Right lung (tissue), 10 donors: ENCODE measurements at places on chromosomes 5 and 9. TPM values are rescaled to one million over a fixed set of nuclear protein-coding genes. Genes with fewer than 3 reads are reported as not detected.

RAB14 gene
- polyA plus RNA-seq: 92.1 TPM

CSF1R gene
- 23.4 TPM for polyA plus RNA-seq

MYORG gene
- 3.8 TPM for polyA plus RNA-seq

CDC20B gene
- polyA plus RNA-seq: 16.7 TPM

MSX2 gene
- polyA plus RNA-seq: 2.5 TPM

CERCAM gene
- polyA plus RNA-seq: 50.3 TPM

C6 gene
- polyA plus RNA-seq: 0.95 TPM

IL5 gene
- not detected for polyA plus RNA-seq

YIPF5 gene
- polyA plus RNA-seq: 64.5 TPM

GRCh38 chr9:116496167-116496566 lies 190.9 kb upstream of the TRIM32 start:
- no peak for DNase-seq

- DNase-seq: no peak
Observed at GRCh38 chr9:74543145-74543544, 46.0 kb downstream of the RORB start.

- DNase-seq: no peak
Observed at GRCh38 chr5:66603881-66604280, 7.7 kb downstream of the MAST4 start.

- DNase-seq: no peak
Observed at GRCh38 chr5:127275641-127276193, 14.9 kb upstream of the MEGF10 start.

DNA sequence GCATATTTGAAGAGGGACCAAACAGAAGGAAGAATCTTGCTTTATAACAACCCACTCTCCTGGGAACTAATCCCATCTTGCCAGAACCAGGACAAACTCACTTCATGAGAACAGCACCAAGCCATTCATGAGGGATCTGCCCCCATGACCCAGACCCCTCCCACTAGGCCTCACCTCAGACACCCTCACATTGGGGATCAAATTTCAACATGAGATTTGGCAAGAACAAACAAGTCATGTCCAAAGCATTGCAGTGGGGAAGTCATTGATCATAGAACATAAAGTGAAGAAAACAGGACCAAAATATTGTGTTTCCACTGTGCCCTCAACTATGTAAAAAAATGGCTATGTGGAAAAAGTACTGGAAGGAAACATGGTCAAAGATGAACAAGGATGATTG lies 43.9 kb downstream of the MAP1B start:
- no peak for DNase-seq

GRCh38 chr5:176736301-176736930 lies 73.9 kb upstream of the UNC5A start:
- no peak for DNase-seq

DNA sequence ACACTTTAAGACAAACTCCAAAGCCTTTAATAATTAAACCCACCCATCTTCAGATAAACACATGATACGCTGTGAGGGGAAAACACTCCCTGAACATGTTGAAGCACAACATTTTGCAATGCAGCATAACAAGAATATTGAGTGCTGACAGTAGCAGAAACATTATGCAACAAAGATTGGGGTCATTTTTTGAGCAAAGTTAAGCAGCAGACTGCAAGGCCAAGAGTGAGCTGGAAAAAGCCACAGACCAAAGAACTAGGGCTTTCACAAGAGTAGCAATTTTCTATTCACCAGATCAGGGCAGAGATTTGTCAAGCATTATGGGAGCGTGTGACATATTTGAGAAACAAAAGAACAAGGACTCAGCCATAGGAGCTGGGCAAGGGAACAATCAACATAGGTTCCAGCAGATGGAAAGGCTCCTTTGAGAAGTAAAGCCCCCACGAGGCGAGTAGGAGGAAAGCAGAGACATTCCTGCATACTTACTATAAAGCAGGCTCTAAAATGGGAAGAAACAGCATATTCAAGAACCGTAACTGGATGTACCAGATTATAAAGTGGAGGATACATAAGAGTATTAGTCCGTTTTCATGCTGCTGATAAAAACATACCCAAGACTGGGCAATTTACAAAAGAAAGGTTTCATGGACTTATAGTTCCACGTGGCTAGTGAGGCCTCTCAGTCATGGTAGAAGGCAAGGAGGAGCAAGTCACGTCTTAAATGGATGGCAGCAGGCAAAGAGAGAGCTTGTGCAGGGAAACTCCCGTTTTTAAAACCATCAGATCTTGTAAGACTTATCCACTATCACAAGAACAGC lies 4.8 kb upstream of the TTC23L start:
- no peak for DNase-seq

DNA sequence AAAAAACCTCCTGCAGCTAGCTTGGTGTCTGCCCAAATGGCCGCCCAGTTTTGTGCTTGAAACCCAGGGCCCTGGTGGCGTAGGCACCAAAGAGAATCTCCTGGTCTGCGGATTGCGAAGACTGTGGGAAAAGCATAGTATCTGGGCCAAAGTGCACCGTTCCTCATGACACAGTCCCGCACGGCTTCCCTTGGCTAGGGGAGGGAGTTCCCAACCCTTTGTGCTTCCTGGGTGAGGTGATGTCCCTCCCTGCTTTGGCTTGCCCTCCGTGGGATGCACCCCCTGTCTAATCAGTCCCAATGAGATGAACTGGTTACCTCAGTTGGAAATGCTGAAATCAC lies 83.0 kb upstream of the JAK2 start:
- no peak for DNase-seq

DNA sequence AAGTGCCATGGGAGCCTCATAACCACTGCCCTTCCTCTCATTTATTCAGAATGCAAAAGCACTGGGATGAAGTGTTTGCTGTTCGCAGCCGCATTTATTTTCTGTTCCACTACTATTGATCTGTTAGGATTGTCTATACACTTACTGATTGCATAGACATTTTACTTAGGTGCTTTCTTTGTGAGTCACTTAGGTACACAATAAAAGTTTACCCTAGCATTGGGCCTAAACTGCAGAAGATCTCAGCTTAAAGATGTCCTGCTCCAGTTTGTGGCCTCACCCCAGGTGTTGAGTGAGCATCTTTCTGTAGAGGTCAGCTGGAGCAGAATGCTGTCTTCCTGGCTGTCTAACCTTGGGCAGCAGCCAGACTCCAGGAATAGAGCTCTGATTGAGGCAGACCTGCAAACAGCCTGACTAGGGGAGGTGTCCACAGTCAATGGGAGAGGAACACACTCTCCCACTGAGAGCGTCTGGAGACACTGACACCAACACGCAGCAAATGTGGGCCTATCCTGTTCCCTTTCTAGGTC lies 54.0 kb downstream of the GPR21 start:
- no peak for DNase-seq

DNA sequence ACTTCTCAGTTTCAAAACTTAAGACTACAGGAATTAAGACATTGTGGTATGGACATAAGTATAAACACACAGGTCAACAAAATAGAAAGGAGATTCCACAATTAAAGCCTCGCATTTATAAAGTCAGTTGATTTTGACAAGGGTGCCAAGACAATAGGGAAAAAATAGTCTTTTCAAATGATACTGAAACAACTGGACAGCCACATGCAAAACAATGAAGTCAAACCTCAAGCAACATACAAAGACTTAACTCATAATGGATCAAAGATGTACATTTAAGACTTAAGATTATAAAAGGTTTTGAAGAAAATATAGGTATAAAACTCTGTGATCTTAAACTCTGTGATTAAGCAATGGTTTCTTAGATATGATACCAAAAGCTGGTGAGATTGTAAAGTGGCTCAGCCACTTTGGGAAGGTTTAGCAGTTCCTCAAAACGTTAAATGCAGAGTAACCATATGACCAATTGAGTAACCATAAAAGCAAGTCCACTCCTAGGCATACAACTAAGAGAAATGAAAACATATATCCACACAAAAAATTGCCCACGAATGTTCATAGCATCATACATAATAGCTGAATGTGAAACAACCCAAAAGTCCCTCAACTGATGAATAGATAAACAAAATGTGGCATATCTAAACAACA lies 22.0 kb downstream of the HINT1 start:
- no peak for DNase-seq

DNA sequence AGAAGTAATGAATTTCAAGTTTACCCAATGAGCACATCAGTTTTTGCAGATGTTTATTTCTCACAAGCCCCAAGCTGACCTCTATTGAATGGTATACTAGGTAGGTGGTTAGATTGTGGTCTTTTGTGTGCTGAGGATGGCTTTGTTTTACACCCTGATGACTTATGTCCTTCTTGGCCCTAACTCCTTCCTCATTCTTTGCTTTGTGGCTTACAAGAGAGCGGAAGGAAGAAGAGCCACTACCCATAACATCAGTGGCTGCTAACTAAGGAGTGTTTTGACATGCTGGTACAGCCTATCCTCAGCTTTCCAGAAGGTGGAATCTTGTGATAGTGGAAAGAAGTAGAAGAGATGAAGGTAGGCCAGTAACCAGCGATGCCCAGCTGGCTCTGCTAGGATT lies 85.7 kb upstream of the NTRK2 start:
- DNase-seq: no peak

GRCh38 chr5:168920019-168920810 lies 341.0 kb upstream of the PANK3 start:
- DNase-seq: no peak

- DNase-seq: no peak
Observed at GRCh38 chr5:41413074-41413473, 97.3 kb downstream of the PLCXD3 start.

DNA sequence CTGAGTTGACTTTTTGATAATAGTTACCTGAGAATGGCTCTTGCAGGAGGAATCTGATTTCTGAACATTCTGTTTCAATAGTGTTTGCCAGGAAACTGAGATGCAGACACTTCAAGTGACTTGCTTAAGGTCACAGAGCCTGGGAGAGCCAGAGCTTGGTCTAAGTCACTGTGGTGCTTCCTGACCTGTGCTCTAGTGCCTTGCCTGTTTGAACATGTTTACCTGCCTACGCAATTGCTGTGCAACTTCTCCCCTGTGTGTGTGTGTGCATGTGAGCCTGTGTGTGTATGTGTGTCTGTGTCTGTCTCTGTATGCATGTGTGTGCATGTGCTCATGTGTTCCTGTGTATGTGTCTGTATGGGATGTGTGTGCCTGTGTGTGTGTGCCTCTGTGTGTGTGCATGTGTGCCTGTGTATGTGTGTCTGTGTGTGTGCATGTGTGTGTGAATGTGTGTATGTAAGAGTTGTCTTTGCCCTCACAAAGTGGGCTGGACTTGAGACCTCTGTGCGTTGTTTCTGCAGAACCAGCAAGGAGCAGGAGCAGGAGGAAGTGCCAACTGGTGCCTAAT lies 185.8 kb downstream of the GADD45G start:
- DNase-seq: no peak
